ENCODE measurements at places on chromosomes 3 and 15.

GRCh38 chr15:44719293-44719999 is 8.1 kb downstream of the B2M start:
- no peak for DNase-seq

- DNase-seq, result peak; percentile 1
Measured at GRCh38 chr3:148202386-148202785, 495.3 kb upstream of the AGTR1 start.

GRCh38 chr15:80710635-80711554 is 15.8 kb downstream of the ABHD17C start:
- no peak for DNase-seq

DNA sequence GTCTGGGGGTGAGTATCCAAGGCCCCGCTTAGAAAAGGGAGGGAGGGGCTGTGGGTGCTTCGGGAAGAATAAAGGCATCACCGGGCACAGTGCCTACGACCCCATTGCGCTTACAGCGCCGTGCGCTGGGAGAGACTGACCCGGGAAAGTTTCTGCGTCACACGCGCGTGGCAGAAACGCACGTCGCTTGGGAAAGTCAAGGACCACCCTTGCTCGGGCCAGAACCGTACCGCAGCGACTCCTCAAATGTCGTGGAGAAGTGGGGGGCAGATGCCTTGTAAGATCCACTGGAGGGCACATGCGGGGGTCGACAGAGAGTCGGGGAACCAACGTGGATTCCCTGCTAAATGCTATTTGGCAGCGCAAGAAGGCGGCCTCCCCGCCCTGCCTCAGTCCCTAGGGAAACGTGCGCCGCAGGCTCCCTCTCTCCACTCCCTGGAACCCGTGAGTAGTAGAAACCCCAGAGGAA is 2.4 kb downstream of the ADAMTS9 start:
- DNase-seq, result no peak

GRCh38 chr15:89104172-89104564 is 15.9 kb downstream of the ABHD2 start:
- DNase-seq, result no peak

- no peak for DNase-seq
Measured at GRCh38 chr3:94972066-94972465, 909.2 kb downstream of the NSUN3 start.

- no peak for DNase-seq
Measured at GRCh38 chr15:63065262-63066221, 23.0 kb downstream of the TPM1 start.

GRCh38 chr3:72386327-72387000 is 461.8 kb downstream of the SHQ1 start:
- no peak for DNase-seq

- DNase-seq, result no peak
Measured at GRCh38 chr3:100496711-100497261, 4.4 kb downstream of the TMEM45A start.

GRCh38 chr15:76337696-76338485 is 1.3 kb downstream of the ISL2 start:
- no peak for DNase-seq

DNA sequence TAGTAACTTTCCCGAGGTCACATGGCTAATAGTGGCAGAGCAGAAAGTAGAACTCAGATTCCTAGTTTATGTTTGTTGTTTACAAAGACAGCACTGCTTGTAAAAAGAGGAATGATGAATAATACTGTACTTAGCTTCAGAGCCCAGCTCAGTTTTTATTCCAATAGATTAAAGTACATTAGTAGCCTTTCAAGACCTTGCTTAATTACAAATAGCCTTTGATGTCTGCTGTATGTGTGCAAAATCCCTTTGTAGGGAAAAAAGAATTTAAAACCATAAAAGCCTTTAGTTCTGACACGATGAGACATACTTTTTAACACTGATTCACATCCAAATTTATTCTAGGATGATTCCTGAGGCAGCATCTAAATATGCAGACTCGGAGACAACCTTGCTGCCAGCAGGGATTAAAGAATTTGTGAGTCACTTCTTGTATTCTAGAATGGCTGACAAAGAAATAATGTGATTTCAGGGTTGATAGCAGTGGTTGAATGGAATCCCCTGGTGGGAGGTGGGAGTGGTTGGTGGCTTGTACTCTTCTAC is 324.2 kb upstream of the TGFBR2 start:
- no peak for DNase-seq

- DNase-seq, result peak; percentile 43
Measured at GRCh38 chr3:40718681-40719080, 193.9 kb downstream of the ZNF621 start.

DNA sequence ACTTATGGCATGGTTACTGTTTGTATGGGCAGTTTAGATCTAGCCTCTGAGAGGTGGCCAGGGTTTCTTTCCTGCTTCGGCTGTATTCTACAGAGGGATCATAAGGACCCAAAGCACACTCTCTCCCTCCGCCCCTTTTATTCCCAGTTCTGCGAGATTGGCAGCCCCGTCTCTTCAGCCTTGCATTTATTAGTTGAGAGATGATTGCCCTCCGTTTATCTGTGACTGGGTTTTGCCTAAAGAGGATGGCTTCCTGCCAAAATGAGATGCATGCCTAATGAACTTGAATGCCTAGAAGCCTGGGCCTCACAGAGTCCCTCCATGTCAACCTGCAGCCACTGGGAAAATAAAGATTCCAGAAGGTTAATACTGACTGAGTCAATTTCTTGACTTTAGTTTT is 97.1 kb upstream of the CHL1 start:
- DNase-seq, result no peak

DNA sequence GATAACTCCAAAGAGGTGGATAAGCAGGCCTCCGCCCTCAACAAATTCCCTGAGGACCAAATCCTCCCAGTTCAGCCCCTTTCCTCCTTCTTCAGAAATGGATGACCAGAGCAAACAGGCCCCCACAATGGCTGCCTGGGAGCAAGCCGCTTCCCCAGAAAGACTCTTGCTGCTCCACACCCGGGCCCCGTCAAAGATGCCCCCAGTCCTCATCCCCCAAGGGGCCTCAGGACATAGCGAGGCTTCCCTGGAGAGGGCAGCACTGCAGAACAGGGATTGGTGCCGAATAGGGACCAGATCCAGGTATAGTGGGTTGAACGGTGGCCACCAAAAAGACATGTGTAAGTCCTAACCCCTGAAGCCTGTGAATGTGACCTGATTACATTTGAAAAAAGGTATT is 502.3 kb downstream of the SHQ1 start:
- DNase-seq, result no peak

- no peak for DNase-seq
Measured at GRCh38 chr3:87979527-87979926, 79.3 kb downstream of the CGGBP1 start.

DNA sequence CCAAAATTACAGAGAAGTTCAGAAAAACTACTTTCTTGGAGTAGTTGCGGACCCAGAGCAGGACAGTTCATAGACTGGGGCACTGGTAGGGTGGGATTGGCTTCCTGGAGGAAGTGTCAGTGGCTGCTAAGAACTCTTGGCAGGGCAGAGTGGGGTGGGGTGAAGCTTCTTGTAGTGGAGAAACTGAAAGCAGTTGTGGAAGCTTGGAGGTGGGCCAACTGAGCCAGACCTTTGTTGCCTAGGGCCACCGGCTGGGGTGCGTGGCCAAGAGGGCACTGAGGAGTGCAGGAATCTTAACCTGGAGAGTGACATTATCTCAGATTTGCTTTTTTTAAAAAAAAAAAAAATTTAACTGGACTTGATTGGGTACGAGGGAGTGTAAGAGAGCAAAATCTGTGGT is 3.1 kb downstream of the KAT2B start:
- peak; percentile 18 for DNase-seq

GRCh38 chr3:131505421-131505820 is 2.6 kb upstream of the MRPL3 start:
- DNase-seq, result no peak

GRCh38 chr15:101112336-101113113 is 139.3 kb downstream of the CHSY1 start:
- DNase-seq, result no peak

DNA sequence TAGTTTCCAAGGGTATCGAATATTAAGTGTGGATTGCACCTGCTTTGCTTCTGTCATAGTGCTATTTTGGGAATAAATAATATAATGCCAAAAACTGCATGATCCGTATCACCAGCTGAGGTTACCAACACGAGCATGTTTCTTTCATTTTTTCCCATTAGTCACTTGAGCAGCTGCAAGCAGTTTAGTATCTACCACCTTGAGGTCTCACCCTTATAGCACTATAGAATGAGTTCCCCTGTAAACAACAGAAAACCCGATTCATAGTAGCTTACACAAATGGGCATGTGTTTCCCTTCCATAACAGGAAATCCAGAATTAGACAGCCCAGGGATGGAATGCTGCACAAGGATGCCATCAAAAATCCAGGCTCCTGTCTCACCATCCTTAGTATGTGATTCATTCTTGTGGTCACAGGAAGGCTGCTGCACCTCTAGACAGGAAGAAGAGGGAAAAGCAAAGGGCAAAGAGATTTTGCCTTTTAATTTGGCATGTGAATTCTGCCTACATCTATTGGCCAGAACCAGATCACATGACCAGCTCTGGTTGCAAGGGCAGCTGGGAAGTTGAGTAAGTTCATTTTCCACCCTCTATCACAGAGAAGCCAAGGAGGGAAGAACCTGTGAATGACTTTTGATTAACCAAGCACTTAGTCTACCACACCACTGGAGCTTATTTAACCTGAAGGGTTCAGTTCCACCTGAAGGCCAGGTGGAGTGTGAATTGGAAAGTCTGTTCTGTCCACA is 91.3 kb upstream of the SLC25A36 start:
- no peak for DNase-seq

- no peak for DNase-seq
Measured at GRCh38 chr15:25811481-25811906, 51.6 kb downstream of the ATP10A start.

DNA sequence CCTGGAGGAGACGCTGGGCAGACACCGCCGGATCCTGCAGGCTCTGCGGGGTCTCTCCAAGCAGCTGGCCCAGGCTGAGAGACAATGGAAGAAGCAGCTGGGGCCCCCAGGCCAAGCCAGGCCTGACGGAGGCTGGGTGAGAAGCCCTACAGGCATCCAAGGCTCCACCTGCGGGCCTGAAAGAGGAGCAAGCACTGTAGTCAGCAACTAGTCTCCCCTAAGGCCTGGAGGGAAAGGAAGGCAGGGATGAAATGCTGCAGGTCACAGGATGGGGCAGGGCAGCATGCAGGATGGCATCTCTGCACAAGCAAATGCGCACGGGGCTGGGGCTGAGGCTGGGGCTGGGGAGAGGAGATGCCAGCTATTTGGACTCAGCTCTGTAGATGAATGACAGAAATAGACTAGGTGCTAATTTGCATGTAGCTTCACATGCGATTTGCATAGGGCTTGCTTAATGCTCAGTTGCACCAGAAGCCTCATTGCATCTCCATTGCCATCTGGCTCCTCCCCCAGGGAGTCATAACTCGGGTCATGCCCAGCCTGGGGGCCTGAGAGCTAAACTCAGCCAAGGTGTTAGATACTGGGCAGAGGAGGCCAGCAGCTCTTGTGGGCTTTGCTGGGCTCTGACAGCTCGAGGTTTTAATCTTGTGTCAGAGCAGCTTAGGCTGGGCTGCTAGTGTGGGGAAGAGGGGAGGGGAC is 5.2 kb upstream of the CPLX3 start:
- no peak for DNase-seq

- DNase-seq, result no peak
Measured at GRCh38 chr3:9870978-9871377, 9.1 kb downstream of the CIDEC start.

DNA sequence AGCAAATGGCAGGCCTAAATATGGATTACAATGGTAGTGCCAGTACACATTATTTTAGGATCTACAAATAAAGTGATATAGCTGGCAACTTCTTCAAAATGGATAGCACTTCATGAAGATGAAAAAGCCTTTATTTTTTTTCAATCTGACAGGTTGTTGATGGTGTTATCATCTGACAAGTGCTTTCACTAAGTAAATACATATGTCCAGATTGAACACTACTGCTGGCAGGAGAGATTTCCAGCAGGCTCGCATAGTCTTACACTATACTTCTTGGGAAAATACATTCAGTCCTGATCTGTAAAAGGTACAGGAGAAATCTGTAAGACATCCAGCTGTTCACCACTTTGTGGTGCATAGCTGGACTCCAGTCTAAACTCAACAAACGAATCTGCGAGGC is 50.9 kb upstream of the ALCAM start:
- no peak for DNase-seq

DNA sequence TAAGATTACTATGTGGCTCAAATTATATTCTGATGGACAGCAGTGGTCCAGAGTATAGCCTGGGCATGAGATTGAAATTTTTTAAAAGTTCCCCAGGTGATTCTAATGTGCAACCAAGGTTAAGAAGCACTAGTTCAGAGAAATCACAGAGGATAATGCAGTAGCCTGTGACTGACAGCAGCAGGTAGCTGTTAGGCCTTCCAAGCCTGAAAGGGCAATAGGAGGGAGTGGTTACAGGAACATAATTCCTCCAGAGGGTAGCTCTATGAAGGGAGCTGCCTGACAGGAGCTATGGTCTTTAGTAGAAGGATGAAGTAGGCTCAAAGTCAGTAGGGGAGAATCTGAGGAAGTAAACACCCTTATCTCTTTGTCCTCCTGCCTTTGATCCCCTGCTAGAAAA is 342.9 kb upstream of the PPP2R3A start:
- DNase-seq, result no peak

GRCh38 chr15:99981191-99981647 is 248.0 kb upstream of the LYSMD4 start:
- no peak for DNase-seq

DNA sequence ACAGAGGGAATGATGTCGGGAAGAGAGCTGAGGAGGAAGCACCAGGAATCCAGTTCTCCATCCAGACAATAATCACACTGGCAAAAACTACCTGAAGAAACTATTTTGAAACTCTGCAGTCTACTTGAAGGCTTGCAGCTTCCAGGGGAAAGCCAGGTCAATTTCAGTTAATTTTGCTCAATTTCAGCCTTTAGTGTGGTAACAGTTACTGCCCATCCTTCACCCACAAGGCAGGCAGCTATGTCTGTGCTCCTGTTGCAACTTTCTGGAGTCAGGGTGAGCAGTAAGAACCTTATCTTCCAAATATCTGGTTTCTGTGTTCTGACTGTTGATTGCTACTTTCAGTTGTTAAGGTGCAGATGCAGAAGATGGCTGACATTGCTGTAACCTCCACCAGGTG is 221.7 kb downstream of the ADAMTS17 start:
- DNase-seq, result no peak

DNA sequence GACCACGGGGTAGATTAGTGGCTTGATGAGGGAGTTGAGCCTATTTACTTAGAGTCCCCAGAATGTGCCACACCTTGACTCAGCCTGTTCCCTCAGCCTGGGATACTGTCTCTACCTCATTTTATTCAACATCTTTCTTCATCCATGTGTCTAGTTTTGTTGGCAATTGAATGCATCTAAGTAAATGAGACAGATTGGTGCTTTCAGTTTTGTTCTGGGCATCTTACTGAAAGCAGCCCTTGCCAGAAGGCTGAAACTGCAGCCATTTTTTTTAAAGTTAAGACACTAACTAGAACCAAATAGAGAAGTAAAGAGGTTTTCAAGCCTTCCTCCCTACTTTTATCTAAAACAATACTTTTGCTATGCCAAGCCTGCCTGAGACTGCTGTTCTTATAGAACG is 246.8 kb downstream of the SLCO3A1 start:
- no peak for DNase-seq

GRCh38 chr3:101902041-101902440 is 52.7 kb downstream of the NFKBIZ start:
- DNase-seq, result no peak

GRCh38 chr15:68610825-68611224 is 32.0 kb downstream of the CORO2B start:
- no peak for DNase-seq
